AG08396 (cell line): ENCODE measurements at places on chromosomes 11 and 22.

DNA sequence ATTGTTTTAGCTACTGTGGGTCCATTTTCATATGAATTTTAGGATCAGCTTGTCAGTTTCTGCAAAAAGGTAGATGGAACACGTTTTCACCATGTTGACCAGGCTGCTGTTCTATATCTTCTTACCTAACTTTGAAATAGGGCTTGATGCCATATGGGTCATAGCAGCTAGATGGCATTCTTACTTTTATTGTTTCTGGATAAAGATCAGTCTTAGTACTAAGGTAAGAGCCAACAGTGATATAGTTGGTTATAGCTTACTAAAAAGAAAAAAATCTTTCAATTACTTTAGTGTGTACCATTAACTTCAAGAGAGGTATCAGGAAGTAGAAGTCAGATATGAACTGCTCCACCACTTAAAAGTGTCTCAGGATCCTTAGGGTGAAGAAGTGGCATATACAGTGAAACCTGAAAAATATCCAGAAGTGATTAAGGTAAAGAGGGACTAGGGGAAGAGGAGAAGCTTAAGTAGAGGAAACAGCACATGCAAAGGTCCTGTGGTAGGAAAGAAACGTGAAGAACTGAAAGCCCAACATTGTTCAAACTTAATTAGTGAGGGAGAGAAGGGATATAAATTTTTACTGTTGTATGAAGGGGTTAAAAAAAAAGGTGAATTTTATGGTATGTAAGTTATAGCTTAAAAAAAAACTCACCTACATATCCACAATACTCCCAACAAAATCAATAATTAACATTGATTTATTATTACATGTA, 59.9 kb upstream of the B3GNT6 start:
- no peak for DNase-seq

DNA sequence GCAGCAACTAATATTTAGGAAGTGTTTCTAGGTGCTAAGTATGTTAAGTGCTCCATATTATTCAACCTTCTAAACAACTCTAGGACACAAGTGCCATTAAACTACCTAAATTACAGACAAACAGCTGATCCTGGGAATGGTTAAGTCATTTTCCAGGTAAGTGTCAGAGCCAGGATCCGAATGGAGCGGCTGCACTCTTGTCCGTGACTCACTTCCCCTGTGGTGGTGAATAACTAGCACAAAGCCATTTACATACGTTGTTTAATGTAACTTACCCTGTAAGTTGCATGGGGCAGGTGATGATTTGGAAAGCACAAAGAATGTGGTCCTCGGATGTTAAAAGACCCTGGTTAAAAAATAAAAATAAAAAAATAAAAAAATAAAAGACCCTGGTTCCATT, 8.8 kb upstream of the PRG2 start:
- no peak for DNase-seq

DNA sequence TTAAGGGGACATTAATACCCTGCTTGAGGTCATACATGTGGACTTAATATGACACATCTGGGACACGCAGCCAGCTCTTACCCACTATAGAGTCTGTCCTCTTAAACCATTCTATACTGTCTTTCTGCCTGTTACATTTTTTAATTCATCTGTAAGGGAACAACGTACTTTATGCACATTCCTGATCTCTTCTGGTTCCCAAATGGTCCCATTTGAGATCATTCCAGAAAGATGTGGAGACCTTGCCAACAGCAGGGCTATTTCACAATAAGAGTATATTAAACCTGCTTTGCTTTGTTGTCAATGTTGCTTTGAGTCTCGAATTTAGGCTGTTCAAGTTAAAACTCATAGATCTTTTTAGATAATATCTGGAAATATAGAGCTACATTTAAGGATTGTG, 332.2 kb upstream of the RAG2 start:
- no peak for DNase-seq

DNA sequence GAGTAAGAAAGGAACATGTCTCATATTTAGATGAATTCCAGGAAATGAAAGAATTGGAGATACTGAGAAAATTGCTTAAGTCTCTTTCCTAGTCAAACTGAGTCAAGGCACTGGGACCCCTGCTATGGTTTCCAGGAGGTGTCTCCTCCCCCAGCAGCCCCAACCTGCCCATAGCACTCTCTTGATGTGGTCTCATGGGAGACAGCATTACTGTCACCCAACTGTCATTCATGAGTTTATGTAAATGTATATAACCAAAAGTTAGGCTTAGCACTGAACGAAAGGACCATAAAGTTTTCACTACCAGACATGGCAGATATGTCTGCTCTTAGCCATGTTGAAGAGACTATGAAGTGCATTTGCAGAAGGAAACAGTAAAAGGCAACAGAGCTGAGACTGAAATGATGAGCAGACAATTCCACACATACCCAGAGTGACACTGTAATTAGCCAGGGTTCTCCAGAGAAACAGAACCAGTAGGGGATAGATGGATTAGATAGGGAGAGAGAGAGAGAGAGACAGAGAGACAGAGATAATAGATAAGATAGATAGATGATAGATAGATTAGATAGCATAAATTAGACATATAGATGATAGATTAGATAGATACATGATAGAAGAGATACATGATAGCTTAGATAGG, 328.1 kb downstream of the BRD1 start:
- DNase-seq, result no peak

- no peak for DNase-seq
Measured at GRCh38 chr11:47918370-47918690, 62.0 kb upstream of the PTPRJ start.

DNA sequence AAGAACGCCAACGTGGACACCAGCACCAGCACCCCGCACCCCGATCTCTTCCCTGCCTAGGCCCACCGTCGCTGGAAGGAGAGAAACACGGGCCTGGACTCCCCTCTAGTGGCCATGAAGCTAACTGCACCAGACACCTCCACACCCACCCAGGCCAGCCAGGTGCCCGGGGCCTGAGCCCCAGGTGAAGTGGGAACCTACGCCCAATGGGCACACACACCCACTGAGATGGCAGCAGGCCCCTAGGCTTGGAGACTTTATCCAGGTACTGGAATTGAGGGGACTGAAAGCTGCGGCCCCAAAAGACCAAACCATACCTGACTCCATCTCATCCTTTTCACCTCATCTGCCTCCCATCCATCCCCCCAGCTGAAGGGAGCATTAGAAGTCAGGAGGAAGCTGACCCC, 81.0 kb downstream of the BUD13 start:
- peak; percentile 78 for DNase-seq

DNA sequence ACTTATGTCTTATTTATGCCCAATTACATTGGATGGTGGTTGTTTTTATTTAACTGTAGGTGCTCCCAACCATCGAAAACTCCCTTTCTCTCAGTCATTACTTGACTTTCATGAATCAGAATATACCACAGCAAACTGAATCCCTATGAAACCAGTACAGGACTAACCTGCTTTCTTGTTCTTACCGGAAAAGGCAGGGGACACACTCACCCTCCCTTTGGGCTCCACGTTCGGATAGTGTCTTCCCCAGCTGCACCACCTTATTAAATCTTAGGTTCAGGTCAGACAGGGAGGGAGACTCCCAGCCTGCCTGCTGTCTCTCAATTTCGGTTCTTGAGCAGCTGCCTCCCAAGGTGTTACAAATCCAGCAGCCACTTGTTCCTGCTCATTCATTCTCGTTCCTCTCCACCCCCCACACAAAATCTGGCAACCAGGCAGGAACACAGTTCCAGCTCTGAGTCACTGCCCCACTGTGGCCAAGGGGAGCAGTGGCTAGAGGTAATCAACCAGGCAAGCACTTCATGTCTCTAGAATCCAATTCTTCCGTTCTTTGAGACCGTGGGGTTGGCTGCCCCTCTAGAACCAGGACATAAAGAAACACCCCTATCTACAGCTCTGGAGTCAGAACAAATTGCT, 133.0 kb downstream of the PLEKHA7 start:
- peak; percentile 52 for DNase-seq

GRCh38 chr11:62567018-62567633, 6.6 kb downstream of the EEF1G start:
- no peak for DNase-seq

GRCh38 chr22:46730568-46731245, 7.3 kb downstream of the CERK start:
- no peak for DNase-seq

DNA sequence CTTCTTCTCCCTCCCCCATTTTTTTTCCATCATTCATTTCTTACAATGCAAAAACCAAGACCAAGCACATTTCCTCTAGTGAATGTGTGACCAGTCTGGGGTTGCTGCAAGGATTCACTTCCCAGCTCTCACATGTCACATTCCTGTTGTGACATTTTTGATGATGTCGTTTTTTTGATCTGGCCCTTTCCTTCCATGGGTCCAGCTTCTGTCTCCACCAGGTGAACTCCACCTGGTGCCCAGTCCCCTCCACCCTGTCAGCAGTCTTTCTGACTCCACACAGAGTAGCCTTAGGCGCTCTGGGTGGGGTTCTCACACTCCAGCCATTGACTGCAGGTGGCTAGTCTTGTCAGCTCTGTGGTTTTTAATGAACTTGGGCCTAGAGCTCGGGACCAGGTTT, 15.6 kb downstream of the PANX1 start:
- no peak for DNase-seq

DNA sequence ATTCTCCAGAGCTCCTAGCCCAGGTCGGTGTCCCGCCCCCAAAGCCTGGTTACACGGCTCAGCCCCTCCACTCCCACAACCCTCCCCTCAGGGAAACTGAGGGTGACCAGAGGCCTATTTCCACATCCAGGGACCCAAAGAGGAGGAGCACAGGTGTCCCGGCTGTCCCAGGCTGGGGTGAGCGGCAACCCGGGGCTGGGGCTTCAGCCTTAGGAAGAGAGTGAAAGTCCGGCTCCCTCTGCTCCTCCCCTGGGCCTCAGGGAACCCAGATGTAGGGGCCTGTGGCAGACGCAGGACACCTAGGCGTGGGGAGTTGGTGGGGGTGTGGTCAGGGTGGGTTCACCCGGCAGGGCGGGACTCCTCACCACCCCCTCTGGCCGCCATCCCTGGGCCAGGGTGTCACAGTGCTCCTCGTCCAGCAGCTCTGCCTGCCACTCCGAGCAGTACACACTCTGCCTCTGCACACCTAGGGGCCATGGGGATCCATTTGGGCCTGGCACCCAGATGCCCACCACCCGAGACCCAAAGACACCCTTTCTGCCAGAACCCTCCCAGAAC, 63.1 kb downstream of the ARFGAP3 start:
- DNase-seq, result no peak

GRCh38 chr11:102110761-102111010, 439 bp downstream of the YAP1 start:
- DNase-seq, result no peak

DNA sequence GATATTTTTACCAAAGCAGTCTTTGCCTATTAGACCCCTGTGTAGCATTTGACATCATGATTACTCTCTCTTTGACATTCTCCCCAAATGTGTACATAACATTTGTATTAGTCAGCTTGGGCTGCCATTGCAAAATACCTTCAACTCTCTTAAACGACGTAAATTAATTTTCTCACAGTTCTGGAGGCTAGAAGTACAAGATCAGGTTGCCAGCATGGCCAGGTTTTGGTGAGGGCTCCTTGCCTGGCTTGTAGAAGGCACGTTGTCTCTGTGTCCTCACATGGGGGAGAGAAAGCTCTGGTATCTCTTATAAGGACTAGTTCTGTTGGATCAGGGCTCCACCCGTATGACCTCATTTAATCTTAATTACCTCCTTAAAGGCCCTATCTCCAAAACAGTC, 12.3 kb upstream of the DLAT start:
- no peak for DNase-seq

DNA sequence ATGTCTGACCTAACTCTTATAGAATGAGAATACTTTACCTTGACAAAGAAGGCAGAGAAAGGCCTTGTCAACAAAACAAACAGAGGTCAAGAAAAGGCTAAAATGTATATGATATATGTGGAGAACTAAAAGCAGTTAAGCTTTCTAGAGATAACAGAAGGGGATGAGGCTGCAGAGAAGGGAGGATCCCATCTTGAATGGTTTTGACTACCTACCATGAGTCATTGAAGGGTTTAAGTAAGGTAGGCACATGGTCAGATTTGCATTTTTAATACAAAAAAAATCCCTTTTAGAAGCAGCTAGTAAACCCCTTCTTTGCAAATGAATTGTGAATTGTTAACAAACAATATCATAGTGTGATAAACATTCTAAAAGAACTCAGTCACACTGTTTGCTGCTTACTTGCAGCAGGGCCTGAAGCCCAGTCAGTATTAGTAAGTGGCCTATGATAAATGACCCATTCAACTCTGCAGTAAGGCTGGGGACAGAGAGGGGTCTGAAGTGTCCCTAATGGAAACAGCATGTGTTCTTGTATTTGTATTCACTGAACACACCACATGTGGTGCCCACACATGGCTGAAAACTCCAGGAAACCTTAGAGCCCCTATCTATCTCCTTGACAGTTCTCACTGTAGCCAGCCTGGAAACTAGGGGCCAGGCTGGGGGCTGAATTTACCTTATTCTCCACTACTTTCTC, 328.8 kb upstream of the PITPNB start:
- DNase-seq, result no peak

DNA sequence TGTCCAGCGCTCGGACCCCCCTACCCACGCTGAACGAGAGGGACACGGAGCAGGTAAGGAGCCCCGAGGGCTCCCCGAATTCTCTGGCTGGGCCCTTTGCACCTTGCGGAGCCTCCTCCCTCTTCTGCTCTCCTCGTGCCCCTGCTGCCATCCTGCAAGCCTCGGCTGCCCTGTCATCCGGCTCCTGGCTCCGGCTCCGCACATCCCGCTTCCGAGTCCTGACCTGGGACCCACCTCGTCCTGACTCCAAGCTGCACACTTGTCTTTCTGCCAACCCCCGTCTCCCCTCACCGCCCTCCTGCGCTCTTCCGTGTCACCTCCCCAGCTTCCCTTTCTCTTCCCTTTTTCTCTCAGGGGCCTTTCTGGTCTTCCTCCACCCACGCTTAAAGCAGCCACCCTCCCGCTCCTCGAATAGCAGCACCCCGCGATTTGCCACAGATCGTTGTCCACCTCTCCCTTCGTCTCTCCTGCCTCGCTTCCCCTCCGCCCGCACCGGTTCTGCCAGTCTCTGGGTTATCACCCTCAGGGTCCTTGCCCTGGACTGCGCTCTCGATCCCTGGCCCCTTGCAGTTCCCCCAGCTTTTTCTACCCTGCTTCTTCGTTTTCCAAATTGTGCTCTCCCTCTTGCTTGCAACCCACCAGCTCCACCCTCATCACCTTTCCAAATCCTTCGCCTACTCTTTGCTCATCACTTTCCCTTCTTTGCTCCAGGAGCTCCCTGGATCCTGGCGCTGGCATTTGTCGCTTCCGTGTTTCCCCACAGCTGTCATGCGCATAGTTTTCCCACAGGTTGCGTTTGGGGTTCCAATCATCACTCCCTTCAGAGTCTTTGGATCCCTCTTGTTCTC, 822 bp downstream of the MARK2 start:
- DNase-seq, result no peak

DNA sequence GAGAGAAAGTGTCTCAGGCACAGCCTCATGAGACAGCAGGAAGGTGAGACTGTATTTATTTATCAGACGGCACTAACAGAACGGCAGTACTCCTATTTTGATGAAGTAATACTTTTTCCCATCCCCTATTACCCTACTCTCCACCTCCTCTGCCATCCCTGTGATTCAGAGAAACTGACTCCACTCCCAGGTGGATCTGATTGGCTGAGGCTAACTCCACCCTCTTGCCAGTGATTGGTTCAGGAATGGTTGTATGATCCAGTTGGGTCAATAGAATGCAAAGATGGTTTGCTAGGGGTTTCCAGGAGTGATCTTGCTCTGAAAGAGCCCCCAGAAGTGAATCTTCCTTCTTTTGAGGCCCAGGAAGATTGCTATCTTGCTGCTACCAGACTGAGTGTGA, 65.9 kb upstream of the RCN1 start:
- no peak for DNase-seq

GRCh38 chr11:65423516-65424204, 1.1 kb downstream of the NEAT1 start:
- no peak for DNase-seq

GRCh38 chr11:55106391-55106790, 155.6 kb upstream of the TRIM48 start:
- DNase-seq, result no peak
